ENCODE measurements at places on chromosomes 16 and 17.
A peak's percentile ranks its signal among the peaks of the same experiment; 100 is the strongest.

GRCh38 chr16:86258713-86259112, 251.6 kb upstream of the FOXF1 start:
- DNase-seq, result no peak

GRCh38 chr16:54493061-54493460, 206.5 kb upstream of the IRX3 start:
- no peak for DNase-seq

DNA sequence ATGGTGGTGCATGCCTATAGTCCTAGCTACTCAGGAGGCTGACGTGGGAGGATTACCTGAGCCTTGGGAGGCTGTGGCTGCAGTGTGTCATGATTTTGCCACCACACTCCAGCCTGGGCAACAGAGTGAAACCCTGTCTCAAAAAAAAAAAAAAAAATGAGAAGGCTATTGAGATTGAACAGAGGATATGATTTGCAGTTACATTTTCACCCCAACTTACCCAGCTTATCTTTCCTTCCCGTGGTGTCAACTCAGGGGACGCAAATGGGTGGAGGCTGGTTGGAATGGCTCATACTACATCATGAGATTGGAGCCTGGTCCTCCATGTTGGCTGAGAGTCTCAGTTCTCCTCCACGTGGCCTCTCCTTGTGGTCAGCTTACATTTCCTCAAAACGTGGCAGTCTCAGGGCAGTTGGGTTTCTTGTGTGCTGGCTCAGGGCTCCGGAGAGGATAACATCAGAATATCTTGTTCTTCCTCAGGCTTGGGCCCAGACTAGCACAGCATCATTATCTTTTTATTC, 17.2 kb upstream of the NSMCE1 start:
- no peak for DNase-seq

GRCh38 chr17:48429638-48430586, at the start of gene SKAP1:
TSS of gene SKAP1 (minus strand) at chr17:48430214.
- DNase-seq, result peak; percentile 64

GRCh38 chr17:42509841-42510240, 26.2 kb upstream of the NAGLU start:
- no peak for DNase-seq

DNA sequence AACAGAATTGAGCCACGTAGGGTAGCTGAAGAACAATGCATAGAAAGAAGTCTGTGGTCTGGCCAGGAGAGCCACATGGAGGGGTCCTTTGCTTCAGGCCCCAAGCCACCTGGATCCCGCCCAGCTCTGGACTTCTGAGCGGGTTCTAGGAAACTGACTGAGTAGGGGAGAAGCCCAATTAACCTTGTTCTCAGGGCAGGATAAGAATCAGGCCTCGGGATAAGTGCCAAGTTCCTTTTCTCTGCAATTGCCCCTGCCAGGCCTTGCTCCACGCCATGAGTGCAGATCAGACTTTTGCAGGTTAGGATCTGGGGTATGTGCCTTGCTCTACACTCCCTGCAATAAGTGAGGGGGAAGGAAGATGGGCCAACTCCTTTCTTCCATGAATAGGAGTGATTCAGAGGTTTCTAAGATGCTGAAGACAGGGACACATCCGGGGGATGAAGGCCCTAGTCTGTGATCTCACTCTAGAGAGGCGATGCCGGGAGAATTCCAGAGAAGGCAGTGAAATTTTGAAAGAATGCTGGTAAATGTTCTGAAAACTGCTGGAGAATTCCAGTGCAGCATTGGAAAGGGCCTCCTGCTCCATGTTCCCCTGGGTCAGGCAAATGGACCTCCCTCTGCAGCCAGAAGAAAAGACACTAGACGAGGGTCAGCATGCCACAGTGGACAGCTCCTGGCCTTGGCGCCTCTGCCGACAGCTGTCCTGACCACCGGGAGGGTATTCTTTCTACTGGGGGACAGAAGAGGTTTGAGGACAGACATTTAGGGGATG, 5.8 kb downstream of the NEUROD2 start:
- DNase-seq, result no peak

GRCh38 chr16:47229053-47230050, 85.6 kb upstream of the NETO2 start:
- no peak for DNase-seq

- DNase-seq, result no peak
Observed at GRCh38 chr17:10793816-10794215, 10.1 kb downstream of the TMEM238L start.

GRCh38 chr17:57943140-57943539, 12.1 kb downstream of the CUEDC1 start:
- DNase-seq, result no peak

DNA sequence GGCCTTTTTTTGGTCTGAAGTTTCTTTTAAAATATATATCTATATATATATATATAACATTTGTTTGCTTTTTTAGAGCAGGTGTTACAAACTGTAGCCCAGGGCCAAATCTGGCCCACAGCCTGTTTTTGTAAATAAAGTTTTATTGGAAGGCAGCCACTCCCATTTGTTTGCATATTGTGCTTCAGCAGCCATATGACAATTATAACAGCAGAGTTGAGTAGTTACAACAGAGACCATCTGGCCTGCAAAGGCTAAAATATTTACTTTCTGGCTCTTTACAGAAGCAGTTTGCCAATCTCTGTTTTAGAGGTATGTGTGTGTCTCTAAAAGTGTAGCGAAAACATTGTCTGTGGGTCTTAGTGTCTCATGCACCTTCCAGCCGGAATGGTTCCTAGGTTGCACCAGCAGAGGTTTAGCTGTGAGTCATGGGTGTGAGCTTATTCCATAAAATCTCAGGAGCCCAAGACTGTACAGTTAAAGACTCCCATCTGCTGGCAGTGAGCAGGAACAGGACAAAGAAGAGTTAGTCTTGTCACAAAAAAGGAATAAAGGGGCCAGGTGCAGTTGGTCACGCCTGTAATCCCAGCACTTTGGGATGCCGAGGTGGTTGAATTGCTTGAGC, 23.8 kb downstream of the LCMT1 start:
- DNase-seq, result no peak

DNA sequence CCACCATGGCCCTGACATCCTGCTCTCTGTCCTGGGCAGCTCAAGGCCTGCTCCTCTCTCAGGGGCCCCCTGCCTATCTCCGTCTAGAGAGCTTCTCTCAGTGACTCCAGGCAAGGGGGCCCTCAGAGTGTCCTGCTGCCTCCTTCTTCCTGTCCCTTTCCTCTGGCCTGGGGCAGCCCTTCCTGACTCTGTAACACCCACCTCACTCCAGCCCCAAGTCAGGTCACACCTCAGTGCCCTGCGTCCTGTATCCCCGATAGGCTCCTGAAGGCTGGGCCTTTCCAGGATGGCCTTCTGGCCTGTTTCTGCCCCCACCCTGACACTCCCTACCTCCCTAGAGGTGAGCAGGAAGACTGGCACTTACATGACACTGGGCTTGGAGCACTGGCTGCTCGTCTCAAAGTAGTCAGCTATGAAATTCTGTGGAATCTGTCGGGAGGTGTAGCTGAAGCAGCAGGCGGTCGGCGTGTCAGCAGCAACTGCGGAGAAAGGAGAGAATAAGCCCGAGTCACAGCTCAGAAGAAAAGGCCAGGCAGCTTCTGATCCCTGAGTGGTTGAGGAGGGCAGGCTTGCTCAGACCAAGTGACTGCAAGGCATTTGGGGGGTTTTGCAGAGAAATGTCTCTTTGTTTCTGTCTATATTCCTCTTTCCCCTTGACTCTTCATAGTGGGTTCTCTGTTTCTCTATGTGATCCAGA, 976 bp downstream of the CCL3L1 start:
- DNase-seq, result no peak

- DNase-seq, result no peak
Observed at GRCh38 chr16:4679850-4680636, 13.3 kb upstream of the NUDT16L1 start.

- no peak for DNase-seq
Observed at GRCh38 chr17:75475851-75476250, 19.4 kb downstream of the TMEM94 start.

DNA sequence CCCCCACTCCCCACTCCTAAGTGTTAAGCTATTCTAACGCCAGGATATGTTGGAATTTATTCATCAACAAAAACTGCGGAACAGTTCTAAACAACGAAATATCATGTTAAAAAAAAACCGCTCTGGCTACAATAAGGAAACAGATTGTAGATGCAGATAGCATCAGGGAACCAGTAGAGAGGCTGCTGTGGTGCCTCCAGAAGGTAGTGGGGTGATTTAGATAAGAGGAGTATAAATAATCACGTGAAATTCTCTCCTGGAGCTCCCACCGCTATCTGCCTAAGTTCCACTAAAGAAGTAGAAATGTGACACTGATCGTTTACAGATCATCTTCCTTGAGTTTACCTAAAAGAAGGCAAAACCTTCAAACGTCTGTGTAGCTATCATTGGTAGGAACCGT, 8.0 kb downstream of the AHSP start:
- no peak for DNase-seq

GRCh38 chr17:36755586-36755985, 154.2 kb downstream of the MRM1 start:
- DNase-seq, result peak; percentile 33

DNA sequence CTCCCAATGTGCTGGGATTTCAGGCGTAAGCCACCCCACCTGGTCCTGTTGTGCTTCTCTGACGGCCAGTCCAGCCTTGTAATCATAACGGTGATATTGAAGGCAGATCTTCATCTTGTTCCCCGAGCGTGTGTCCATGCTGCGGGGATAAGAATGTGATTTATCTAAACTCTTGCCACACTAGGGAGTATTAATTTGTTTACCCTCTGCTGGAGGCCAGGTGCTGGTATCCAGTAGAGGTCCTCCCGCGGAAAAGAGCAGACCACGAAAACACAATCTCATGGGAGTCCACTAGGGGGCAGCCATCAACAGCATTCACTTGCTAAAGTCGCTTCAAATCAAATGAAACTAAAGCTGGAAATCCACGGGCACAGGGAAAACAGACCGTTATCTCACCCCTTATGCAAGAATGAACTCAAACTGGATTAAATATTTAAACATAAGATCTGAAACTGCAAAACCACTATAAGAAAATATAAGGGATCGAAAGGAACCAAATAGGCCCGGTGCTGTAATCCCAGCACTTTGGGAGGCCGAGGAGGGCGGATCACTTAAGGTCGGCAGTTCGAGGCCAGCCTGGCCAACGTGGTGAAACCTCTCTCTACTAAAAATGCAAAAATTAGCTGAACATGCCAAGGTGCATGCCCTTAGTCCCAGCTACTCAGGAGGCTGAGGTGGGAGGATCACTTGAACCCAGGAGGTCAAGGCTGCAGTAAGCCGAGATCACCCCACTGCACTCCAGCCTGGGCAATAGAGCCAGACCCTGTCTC, 22.3 kb upstream of the RBBP6 start:
- peak; percentile 70 for DNase-seq

- no peak for DNase-seq
Observed at GRCh38 chr17:70405492-70406220, 236.3 kb downstream of the KCNJ2 start.
